ENCODE measurements at places on chromosomes 1 and 21.

DNA sequence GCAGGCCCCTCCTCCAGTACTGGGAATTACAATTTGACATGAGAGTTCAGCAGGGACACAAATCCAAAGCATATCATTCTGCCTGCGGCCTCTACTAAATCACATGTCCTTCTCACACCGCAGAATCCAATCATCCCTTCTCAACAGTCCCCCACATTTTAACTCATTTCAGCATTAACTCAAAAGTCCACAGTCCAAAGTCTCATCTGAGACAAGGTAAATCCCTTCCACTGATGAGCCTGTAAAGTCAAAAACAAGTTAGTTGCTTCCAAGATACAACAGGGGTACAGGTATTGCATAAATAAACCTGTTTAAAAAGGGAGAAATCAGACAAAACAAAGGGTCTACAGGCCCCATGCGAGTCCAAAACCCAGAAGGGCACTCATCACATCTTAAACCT, 64.0 kb downstream of the EBNA1BP2 start:
- no peak for DNase-seq

GRCh38 chr1:65256860-65257708, 52.3 kb upstream of the DNAJC6 start:
- DNase-seq: peak; percentile 69

DNA sequence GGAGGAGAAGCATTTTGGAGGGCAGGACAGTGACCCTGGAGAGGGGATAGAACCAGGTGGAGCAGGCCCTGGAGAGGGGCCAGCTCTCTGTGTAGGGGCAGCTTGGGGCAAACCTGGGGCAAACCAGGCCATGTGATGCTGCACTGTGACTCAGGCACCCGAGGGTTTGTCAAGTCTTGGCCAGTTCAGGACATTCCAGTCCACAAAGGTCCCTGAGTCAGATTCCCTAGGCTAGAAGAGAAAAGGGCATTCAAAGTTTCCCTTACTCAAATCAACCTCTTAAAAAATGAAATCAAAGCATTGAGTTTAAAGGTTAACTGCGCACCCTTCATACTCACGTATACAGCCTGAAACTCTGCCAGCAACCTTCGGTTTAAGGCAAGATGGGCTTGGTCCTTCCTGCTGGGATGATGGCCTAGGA, 25.2 kb upstream of the PLA2G2C start:
- no peak for DNase-seq

- DNase-seq: no peak
These were observed 1.0 kb downstream of the OLFML2B start for GRCh38 chr1:162022626-162023025.

DNA sequence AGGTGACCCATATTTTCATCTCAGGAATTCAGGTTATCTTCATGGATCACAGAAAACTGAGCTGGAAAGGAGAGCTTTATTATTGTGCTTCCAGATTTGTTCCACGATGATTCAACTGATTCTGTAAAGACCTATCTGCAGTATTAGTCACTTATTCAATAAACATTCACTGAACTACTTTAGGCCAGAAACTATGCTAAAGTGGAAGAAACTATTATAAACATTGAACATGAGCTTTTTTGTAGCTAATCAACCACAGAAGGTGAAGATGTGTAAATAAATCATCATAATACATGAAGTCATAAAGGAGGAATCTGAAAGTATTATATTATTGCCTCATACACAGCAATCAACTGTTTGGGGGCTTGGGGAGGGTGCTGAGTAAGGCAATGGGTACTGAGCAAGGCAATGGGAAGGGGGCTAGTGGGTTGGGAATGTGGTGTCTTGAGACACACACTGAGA, 30.6 kb upstream of the EXO1 start:
- DNase-seq: no peak

DNA sequence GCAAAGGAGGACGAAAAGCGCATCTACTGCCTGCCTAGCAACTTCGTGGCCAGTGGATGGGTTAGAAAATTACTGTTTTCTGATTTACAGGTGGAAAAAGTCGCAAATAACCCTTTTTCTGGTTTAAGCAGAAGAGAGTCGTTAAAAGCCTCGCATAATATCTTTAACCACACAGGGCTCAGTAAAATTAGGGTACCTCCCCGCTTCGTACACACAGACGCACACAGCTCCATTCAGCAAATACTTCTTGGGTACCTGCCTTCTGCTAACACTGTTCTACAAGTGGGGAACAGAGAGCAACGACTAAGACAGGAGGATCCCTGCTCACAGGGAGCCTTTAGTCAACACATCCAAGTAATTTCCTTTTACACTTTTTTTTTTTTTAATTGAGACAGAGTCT, 704 bp downstream of the ALG6 start:
- DNase-seq: peak; percentile 8

DNA sequence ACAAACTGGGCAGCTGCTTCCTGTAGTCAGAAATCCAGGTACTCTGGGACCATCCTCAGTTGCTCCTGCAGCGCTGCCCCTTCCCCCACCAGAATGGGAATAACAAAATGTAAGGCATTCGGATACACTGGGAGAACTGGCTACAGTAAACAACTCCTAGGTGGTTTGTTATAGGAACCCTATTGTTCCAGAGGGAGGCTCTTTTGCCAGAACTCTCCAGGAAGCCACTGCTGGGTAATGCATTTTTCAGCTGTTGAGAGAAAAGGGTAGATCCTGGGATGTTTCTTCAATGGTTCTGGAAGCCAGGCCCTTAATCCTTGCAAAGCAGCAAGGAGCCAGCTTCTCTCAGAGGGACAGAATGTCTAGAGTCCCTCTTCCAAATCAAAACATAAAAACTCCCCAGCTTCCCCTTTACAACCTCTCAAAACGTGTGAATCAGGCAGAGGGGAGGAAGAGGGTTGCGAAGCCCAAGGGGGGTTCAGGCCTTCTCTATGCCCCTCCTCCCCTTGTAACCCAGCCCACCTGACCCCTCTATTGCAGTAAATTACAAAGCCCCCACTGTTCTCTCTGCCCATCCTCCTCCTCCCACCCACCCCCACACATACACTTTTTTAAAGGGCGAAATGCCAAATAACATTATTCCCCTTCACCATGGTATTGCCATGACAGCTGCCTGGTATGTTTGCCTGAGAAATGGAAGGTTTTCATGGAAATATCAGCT, 29.1 kb downstream of the PLPP3 start:
- peak; percentile 35 for DNase-seq

- DNase-seq: no peak
These were observed 65.1 kb downstream of the PIK3CD start for GRCh38 chr1:9716404-9717192.

DNA sequence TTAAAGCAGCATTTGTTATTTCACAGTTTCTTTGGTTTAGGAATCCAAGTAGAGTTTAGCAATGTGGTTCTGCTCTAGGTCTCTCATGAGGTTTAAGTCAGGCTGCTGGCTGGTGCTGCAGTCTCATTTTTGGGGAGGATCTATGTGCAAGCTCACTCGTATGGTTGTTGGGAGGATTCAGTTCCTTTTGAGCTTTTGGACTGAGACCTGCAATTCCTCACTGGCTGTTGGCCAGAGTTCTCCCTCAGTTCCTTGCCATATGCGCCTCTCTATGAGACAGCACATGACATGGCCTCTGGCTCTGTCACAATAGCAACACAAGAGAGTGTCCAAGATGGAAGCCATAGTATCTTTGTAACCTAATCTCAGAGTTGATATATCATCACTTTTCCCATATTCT, 91.0 kb downstream of the OLFML2B start:
- peak; percentile 52 for DNase-seq

DNA sequence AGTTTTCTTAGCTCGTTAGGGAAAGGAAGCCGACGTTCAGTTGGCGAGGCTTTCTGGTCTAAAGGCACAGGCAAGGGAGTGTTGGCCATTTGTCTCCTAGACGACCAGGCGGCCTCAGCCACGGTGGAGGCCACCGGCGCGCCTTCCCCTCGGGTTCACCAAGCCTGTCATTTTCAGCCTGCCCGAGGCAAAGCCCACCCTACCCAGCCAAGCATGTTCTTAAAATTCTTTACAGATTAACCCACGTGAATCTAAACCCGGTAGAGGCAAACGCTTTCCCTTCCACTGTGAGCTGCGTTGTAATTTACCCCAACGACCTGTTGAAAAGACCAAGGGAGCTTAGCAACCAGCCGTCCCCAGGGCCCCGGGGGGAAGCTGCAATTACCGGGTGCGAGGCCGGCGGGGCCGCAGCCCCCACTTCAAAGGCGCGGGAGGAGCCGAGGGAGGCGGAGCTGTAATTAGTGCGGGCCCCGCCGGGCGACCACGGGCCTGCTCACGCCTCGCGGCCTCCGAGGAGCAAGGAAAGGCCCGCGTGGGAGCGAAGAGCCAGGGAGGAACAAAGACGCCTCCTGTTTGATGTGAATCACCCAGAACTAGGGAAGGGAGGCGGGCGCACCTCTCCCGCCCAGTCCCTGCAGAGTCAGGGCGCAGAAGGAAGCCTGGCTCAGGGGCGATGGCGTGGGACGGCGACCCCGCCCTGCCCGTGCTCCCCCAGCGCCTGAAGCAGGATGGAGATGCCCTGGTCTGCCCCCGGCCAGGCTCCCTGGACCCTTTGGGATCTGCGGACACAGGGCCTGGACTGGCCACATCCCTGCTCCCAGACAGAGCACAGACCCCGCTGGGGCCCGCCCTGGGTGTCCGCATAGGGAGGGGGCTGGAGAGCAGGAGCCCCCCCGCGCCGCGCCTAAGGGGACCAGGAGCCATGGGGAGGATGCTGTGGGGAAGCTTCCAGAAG, 12.1 kb upstream of the TSPEAR start:
- no peak for DNase-seq

DNA sequence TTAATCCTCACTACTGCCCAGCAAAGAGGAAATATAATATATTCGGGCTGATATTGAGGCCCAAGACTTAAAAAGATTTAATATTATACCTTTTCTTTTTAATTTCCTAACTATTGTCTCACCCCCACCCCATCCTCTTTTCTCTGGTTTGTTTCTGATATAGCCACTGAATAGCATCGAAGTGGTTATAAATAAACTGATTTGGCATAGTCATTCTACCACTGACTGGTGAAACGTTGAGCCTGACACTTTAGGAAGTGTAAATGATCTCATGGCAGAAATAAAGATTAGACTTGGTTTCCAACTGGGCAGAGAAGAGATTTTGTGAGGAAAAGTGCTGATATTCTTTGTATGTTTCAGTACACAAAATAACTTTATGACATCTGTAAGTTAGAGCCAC, 39.3 kb downstream of the DTL start:
- no peak for DNase-seq

GRCh38 chr1:155062151-155062686, 1.3 kb upstream of the EFNA4 start:
- no peak for DNase-seq

DNA sequence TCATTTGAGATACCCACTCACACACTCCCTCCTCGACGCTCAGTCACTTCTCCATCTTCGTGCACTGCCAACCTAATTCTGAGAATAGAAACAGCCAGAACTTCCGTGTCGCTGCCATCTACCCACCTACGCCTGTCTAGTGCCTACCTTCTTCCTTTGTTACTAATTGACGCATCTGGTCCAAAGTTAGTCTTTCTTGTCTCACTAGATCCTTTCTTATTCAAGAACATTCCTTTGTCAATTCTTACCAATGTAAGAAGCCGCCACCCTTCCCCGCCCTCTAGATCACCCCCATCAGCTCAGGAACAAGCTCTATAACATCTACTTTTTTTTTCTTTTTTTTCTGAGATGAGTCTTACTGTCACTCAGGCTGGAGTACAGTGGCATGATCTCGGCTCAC, 3.7 kb downstream of the PADI6 start:
- no peak for DNase-seq

- no peak for DNase-seq
These were observed 11.2 kb downstream of the UBR4 start for GRCh38 chr1:19198820-19199219.
